ENCODE measurements at places on chromosomes 7 and 10.
A peak's percentile ranks its signal among the peaks of the same experiment; 100 is the strongest.

GRCh38 chr7:24597014-24597413, 23.8 kb downstream of the PALS2 start:
- DNase-seq: no peak

- DNase-seq: no peak
Measured at GRCh38 chr7:46776790-46777189, 805.1 kb downstream of the TNS3 start.

DNA sequence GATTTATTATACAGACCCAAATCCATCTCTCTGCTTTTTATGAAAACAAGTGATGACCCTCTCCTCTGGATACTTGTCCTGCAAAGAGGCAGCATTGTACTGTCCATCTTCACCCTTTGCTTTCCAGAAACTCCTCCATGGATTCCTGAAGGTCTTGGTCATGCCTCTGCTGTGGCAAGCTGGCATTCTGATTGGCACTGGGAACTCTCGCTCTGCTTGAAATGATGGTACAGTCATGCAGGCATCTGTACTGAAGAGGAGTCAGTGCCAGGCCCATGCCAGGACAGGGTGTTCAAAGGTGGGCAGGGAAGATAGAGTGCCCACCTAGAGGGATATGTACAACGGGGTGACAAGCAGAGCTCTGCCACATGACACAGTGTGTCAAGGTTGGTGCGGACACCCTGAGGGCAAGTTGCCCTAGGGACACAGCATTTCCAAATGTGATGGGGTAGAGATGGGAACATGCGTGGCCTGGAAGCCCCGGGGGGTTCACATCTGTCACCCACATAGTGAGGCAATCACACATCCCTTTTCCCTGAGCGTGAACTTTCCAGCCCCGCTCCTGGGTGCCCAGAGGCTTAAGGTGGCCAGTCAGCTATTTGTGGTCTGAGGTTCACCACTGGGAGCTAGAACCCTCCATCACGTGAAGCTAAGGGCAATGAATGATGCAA, 235.7 kb upstream of the TCERG1L start:
- no peak for DNase-seq

- no peak for DNase-seq
Measured at GRCh38 chr7:83415840-83416239, 233.1 kb downstream of the SEMA3E start.

- DNase-seq: no peak
Measured at GRCh38 chr10:17354781-17355180, 99.6 kb downstream of the ST8SIA6 start.

GRCh38 chr10:118520116-118520742, 75.2 kb downstream of the PRLHR start:
- DNase-seq: no peak

- DNase-seq: peak; percentile 27
Measured at GRCh38 chr10:3720228-3721019, 64.6 kb downstream of the KLF6 start.

Measured in C1 segment of cervical spinal cord (tissue), 14 donors.